ENCODE measurements at places on chromosomes 11 and 22. TPM values are rescaled to one million over a fixed set of nuclear protein-coding genes. Genes with fewer than 3 reads are reported as not detected.

DNA sequence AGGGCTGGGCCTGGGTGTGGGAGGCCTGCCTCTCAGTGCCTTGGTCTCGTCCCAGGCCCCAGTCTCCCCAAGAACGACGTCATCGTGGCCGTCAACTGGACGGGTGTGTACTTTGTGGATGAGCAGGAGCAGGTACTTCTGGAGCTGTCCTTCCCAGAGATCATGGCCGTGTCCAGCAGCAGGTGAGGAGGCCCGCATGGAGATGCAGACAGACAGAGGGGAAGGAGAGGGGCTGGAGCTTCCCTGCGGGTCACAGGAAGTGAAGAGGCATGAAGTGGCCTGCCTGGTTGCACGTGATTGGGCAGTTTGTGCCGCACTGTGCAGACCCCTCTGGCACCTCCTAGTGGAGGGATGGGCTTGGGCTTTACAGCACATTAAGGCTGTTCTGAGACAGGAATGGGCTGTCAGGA, 70.4 kb downstream of the MYO7A start:
- no peak for DNase-seq

- no peak for DNase-seq
Observed at GRCh38 chr22:46287873-46288751, 8.6 kb upstream of the GTSE1 start.

GRCh38 chr11:17478070-17478469, 1.4 kb upstream of the ABCC8 start:
- no peak for DNase-seq

RCOR2 gene
- polyA plus RNA-seq = 11.6 TPM

DNA sequence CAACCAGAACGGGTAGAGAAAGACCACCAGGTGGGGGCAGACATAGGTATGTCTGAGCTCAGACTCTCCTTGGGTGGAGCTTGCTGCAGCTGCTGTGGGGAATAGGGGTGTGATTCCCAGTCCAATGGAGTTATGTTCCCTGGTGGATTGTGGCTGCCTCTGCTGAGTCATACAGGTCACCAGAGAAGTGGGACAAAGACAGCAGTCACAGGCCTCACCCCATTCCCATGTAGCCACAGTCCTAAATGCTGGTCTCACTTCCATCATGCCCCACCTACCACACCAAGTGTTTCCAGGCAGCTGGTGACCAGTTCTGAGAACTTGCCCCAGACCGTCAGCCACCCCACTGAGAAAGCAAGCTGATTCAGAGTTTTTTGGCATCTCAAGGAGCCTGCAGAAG, 17.5 kb downstream of the OR52E5 start:
- DNase-seq = no peak

DNA sequence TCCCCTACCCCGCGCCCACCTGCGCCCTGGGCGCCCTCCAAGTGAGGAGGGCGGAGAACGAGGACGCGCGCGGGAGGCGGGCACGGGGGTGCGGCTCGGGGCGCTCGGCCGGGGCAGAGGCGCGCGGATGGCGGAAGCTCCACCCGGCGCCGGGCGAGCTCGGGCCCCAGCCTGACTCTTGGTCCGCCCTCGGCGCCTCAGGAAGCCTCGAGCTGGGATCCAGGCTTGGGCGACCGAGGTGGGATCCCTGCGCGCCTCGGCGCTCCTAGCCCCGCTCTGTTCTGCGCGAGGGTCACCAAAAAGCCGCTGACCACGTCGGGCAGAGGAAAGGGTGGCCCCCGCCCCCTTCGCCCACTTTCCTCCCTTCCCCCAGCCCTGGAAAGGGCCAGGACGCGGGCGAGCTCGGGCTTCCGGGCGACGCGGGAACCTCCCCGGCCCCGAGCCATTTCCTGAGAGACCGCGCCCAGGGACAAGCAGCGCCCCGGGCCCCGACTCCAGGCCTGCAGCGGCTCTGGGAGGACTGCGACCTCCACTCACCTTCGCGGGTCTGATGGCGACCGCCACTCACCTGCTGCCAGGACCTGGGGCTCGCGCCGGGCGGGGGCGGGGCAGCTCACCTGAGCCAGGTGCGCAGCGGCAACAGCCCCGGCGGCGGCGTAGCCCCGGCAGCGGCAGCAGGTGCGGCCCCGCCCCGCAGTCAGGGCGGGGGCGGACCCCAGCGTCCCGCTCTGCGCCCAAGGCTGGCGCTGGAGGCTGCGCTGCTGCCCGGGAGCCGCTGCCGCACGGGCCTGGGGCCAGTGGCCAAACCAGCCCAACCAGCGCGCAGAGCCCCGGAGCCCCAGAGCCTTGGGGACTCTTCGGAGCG, 2.2 kb upstream of the SIGIRR start:
- no peak for DNase-seq

GRCh38 chr11:108405706-108406105, 61.6 kb downstream of the C11orf65 start:
- no peak for DNase-seq

DNA sequence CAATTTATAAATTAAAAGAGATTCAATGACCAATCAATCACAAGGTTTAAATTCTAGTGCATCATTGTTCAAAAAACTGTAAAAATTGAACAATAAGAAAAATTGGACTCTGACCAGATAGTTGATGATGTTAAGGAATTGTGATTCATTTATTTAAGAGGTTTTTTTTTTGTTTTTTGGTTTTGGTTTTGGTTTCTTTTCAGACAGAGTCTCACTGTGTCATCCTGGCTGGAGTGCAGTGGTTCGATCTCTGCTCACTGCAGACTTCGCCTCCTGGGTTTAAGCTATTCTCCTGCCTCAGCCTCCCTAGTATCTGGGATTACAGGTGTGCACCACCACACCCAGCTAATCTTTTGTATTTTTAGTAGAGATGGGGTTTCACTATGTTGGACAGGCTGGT, 17.1 kb upstream of the EIF3M start:
- no peak for DNase-seq

GRCh38 chr22:45210577-45210976, 30.1 kb downstream of the KIAA0930 start:
- DNase-seq = no peak

GRCh38 chr22:45544588-45545170, 42.0 kb downstream of the FBLN1 start:
- no peak for DNase-seq

- no peak for DNase-seq
Observed at GRCh38 chr22:24502541-24502940, 7.4 kb downstream of the UPB1 start.

- DNase-seq = no peak
Observed at GRCh38 chr11:96388891-96389719, 607 bp downstream of the CCDC82 start.

MS4A4A gene
- 15.3 TPM for polyA plus RNA-seq

C22orf15 gene
- 3.1 TPM for polyA plus RNA-seq

ANKK1 gene
- polyA plus RNA-seq = 0.11 TPM

GRCh38 chr22:44624689-44625420, 77.1 kb upstream of the PRR5 start:
- DNase-seq = no peak

- no peak for DNase-seq
Observed at GRCh38 chr11:3043315-3043871, 13.8 kb downstream of the CARS1 start.

ZNF280B gene
- polyA plus RNA-seq = 5.3 TPM

GRCh38 chr11:11406652-11407051, 53.6 kb upstream of the CSNK2A3 start:
- DNase-seq = no peak

DNA sequence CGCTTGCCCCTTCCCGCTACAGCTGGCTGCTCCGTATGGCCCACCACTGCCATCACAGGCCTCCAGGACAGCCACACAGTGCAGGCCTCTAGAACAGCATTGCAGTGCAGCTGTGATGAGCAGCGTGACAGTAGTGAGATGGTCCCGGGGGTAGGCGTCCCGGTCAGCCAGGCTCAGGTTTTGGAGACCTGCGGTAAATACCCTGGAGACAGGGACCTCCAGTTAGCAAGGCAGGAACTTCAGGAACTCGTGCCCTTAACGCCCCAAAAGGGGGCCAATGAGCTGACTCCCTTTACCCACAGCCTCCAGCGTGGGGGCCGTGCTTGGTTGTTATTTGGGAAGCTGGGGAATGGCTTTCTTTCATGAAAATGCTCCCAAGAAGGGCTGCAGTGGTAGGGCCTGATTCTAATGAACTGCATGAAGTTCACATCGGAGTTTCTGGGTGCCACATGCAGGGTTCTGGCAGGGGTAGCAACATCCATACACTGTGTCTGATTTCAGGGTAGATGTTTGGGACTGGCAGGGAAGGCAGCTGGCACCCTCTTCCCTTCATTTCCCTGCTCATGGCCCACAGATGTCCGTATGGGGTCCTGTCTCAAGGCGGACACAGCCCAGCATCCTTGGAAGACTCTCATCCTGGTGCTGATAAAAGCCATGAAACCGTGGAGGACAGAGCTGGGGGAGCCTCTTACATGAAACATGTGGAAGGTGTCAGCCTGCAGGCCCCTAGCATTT, 440.5 kb downstream of the TBC1D22A start:
- no peak for DNase-seq

GRCh38 chr11:129911298-129911697, 15.9 kb upstream of the NFRKB start:
- DNase-seq = no peak

DNA sequence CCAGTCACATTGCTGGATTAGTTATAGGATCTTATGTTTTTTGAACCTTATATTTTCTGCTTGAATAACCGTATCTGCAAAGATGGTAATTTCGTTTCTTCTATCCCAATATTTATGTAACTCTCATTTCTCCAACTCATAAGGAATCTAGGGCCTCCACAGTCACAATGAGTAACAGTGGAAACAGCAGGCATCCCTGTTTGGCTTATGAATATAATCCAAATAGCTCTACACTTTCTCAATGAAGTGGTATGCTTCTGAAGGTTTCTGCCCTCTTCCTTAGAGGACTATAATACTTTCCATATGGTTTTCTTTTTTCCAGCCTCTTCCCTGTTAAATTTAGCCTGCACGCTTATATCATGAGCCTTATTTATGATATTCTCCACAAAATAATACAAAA, 16.5 kb downstream of the ATP6V1E1 start:
- DNase-seq = no peak

TRIM64C gene
- not detected for polyA plus RNA-seq

DNA sequence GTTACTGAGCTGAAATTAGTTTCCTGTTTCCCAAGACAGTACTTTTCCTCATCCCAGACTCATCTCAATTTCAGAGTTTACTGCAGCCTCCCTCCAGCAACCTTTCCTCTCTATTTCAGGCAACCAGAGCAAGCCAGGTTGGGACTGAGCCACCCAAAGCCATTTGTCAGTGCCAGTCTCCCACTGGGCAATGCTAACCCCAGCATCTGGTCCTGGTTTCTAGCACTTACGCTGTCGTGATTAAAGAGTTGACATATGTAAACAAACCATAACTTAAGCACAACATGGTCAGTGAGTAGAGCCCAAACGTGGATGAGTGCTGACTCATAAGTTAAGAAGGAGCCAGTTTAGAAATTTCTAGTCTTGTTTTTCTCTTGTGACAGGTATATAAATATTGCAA, 119.6 kb upstream of the BLID start:
- DNase-seq = no peak

DNA sequence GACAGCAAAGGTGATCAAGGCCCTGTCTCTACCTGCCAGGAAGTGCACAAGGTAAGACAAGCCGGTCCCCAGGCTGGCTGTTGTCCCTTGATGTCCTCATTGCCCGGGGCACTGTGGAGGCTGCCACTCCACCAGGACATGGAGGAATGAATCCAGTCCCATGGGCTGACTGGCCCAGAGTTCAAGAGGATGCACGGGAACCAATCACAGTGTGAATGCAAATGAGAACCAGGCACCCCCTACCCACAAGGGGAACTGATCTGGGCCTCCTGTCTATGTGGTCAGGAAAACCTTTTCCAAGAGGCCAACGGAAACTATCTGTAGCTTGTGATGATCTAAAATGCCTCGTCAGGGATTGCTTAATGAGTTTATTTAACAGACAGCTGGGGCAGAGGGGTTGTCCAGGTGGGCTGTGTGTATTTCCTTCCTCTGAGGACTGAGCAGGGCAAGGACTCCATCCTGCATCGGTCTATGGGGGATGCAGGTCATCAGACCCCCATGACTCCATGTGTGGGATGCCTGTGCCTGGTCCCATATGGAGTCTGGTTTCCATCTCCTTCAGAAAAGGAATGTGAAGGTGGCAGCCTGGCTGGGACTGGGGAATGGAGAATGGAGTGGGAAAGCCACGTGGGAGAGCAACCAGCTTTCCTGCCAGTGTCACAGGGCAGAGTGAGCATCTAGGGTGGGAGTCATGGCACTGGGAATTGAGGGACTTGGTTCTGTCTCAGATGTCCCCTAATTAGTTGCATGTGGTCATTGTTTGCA, 60.5 kb downstream of the CD82 start:
- DNase-seq = no peak

GRCh38 chr11:94184362-94184761, 55.7 kb downstream of the PANX1 start:
- DNase-seq = no peak

GRCh38 chr11:5007561-5007960, 12.9 kb downstream of the OR51L1 start:
- no peak for DNase-seq

DNA sequence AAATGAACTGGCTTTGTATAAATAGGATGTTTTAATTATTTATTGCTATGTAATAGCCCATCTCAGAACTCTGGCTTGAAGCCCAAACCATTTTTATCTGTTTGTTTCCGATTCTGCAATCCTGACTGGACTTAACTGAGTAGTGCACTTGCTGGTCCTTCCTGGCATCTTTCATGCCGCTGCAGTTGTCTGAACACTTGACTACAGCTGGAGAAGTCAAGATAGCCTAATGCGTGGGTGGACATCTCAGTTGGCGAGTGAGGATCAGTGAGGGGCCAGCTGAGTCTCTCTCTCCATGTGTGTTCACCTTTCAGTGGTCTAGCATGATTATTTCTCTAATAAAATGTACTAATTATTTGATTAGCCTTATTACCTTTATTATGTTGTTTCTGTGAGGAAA, 105.8 kb downstream of the PRMT3 start:
- no peak for DNase-seq

TMEM132A gene
- 107 TPM for polyA plus RNA-seq

DNA sequence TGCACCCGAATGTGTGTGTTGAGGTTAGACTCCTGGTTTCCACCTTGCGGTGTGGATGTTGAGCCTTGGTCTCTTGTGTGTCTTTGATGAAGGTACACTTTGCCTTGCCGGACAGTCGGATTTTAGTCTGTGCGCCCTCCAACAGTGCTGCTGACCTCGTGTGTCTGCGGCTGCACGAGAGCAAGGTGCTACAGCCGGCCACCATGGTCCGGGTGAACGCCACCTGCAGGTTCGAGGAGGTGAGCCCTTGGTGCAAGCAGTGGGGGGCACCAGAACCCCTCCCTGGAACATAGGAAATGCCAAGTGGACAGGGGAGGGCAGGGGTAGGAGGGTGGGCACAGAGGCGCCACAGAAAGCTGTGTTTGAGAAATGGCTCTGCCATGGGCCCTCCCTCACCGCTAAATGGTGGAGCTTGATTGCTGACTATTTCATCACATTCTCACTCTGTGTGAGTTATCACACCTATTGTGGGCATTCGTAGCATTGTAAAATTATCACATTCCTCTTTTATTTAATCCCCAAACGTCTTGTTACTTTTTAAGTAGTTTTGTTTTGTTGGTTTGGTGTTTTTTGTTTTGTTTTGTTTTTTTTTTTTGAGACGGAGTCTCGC, 26.4 kb upstream of the PANX2 start:
- DNase-seq = no peak

- DNase-seq = no peak
Observed at GRCh38 chr11:44174842-44175241, 79.4 kb downstream of the EXT2 start.

KLHL35 gene
- 0.60 TPM for polyA plus RNA-seq

MYEOV gene
- 4.2 TPM for polyA plus RNA-seq

All from left renal pelvis (tissue), 4 donors.